GF-D8 (cell line): ENCODE measurements at places on chromosomes 2 and 18.
A peak's percentile ranks its signal among the peaks of the same experiment; 100 is the strongest.

DNA sequence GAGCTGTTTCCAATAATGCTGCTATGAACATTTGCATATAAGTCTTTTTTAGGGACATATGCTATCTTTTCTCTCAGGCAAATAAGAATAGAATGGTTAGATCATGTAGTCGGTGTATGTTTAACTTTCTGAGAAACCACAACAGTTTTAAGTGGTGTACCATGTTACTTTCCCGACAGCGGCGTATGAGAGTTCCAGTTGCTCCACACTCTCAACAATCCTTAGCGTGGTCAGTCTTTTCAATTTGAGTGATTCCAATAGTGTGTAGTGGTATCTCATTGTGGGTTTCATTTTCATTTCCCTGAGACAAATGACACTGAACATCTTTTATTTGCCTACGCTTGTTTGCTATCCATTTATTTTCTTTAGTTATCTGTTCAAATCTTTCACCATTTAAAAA is 149.5 kb downstream of the ACOXL start:
- no peak for DNase-seq

DNA sequence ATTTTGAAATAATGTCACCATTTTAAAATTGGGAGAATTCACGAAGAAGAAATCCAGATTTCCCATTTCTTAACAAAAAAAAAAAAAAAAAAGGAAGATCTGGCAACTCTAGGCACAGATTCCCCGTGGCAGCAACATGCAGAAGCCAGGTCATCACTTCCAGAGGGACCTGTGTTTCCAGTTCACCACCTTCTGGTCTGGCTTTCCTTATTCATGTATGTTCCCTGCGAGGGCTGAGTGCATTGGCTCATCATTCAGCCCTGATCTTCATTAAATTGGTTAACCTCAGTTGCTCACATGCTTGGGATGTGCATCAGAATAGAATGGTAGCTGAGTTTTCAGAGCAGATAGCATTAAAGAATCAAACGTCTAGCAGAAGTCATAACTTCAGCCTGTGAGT is 25.0 kb upstream of the MAP3K20 start:
- DNase-seq: no peak

DNA sequence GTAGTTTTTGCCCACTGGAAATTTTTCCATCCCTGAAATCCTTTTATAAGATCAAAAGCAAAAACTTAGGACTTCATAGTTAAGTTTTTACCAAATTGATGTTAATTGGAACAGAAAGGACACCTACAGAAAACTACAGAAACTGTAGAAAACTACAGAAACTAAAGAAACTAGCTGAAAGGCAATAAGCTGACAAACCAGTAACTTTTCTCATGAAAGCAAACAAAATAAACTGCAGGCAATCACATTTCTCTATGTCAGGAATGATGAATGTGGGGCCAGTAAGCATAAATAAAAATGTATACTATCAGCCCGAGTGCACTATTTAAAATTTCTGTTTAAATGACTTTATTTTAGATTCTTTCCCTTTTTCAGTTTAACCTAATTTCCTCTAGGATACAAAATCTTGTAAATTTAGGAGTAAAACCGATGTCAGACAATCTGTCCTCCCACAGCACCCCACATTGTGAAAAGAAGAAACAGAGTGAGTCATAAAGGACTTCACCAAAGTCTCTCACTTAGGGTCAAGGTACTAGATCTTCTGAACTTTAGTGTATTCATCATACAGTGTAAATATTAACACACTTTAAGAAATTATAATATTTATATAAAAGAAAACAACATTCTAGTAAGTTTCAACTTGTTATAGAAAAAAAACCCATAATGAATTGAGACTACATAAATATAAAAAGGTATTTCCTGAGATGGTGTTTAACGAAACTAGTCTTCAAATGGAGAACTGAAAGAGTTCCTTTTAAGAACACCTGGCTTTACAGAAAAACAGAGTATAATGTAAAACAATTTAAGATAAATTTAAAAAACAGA is 46.6 kb downstream of the USP40 start:
- no peak for DNase-seq

- DNase-seq: no peak
Measured at GRCh38 chr2:37441055-37441454, 96.6 kb downstream of the QPCT start.

- DNase-seq: no peak
Measured at GRCh38 chr18:8040021-8040420, 472.9 kb downstream of the PTPRM start.

GRCh38 chr2:176669398-176670174 is 400.3 kb downstream of the MTX2 start:
- no peak for DNase-seq

DNA sequence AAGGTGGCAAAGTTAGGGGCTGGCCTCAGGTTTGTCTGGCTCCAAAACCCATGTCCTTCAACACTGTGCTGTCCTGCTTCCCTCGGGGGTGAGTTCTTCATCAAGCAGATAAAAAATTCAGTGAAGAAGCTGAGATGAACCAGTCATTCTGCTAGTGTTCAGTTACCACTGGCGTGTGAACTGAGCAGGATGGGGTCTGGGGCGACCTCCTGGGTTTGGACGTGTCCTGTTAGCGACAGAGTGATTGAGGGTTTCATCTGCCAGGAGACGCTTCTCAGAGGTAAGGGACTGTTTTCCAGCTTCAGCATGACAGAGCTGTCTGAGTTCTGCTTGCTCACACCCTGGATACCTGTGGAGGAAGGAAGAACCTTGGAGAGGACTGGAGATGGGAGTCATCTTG is 14.6 kb downstream of the CEP68 start:
- DNase-seq: no peak

DNA sequence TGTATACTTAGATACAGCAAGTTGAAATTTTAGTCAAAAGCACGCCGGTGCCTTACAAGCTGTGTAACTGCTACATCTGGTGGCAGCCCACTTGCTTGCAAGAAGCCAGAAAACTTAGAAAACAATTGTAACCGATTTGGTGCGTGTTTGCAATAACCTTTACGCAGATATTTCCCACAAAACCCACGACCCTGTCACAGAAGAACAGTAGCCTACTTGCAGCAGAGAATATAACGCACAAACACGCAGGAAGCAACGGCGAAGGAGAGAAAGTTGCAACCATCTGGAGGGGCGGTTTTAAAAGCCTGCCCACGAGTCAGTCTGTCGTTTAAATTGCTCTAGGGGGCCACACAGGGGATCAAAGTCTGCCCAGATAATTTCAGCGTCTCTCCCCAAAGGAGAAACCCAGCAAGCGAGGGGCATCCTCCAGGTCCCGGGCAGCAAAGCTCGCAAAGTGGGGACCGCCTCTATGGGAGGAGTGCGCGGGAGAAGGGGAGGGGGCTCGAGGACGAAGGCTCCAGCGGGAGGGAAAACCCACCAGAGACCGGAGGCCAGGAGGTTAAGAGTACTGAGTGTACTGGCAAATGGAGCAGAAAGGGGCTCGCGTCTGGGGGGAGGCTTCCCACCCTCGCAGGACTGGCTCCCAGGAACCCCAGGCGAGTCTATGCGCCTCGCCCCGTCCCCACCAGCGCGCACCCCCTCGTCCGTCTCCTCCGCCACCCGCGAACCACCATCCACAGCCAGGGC is 1.1 kb downstream of the TLK1 start:
- DNase-seq: peak; percentile 34

- no peak for DNase-seq
Measured at GRCh38 chr2:158477202-158477601, 20.4 kb downstream of the PKP4 start.
